Activated CD4-positive, alpha-beta T cell treated with anti-CD3 and anti-CD28 coated beads, Interleukin-2, Interleukin-6, amounts not matched to agents 100 ng/mL and 50 ng/mL, durations not matched to agents 16 hours and 8 hours (primary cell): ENCODE measurements at places on chromosomes 7 and 10.
A peak's percentile ranks its signal among the peaks of the same experiment; 100 is the strongest.

GRCh38 chr7:142438235-142438922 lies 180.5 kb upstream of the PRSS58 start:
- DNase-seq, result peak; percentile 42

DNA sequence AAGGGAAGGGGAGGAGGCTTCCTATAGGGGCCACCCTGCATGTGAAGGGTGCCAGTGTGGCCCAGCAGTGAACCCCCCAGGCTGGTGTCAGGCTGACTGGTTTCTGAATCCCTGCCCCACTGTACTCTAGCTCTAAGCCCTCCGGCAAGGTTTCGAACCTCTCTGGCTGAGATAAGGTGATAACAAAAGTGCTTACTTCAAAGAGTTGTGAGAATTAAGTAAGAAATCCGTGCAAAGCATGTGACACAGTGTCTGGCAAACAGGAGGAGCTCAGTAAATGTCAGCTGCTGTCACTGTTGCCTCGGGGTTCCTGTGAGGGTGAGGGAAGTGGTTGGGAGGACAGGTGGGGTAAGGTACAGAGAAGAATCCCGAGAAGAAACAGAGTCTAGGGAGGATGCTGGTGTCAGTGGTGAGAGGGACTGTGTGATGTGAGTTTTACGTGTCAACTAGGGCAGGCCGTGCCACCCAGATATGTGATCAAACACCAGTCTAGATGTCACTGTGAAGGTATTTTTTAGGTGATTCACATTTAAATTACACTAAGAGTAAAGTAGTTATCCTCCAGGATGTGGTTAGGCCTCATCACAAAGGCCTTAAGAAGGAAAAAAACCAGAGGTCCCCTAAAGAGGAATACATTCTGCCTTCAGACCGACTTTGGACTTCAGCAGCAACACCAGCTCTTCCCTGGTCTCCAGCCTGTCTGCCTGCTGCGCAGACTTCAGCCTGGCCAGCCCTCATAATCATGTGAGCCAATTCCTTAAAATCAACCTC lies 64.4 kb downstream of the BPGM start:
- peak; percentile 54 for DNase-seq

- no peak for DNase-seq
Observed at GRCh38 chr10:86067436-86068050, 299.1 kb downstream of the GRID1 start.

DNA sequence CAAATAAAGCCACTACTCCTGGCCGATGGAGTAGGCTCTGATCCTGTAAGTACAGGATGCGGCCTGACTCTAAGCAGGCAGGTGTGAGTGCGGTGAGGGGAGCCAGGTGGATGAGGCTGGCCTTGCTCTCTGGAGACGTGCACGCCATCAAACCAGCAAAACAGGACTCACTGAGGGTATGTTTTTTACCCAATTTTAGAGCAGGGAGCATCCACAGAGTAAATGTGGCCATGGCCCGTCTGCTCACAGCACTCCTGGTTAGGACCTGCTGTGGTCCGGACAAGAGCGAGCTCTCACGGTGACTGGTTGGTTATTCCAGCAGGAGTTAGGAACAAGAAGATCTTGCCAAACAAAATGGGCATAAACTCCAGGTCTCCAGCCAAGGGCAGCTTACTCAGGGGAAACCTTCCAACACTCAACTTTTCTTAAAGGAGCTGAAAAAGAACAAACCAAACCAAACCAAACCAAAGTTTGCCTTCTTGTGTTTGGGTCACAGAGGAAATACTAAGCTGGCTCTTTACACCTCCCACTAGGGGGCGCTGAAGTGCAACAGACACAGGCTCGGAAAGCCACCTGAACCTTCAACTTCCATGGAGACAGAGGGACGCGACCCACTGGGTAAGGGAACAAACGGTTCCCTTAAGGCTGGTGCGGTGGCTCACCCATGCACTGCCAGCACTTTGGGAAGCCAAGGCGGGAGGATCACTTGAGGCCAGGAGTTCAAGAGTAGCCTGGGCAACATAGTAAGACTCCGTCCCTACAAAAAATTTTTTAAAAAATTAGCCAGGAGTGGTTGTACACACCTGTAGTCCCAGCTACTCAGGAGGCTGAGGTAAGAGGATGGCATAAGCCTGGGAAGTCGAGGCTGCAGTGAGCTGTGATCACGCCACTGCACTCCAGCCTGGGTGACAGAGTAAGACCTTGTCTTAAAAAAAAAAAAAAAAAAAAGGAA lies 122.4 kb downstream of the CLEC2L start:
- DNase-seq, result peak; percentile 88

GRCh38 chr10:69716711-69717560 lies 84.8 kb upstream of the COL13A1 start:
- DNase-seq, result peak; percentile 70

- DNase-seq, result no peak
Observed at GRCh38 chr7:96657347-96658021, 52.2 kb downstream of the SEM1 start.

- peak; percentile 100 for DNase-seq
Observed at GRCh38 chr10:97640174-97640867, at the start of gene PI4K2A. PI4K2A (plus strand) TSS chr10:97640671; CDS start chr10:97640743, 72 bp downstream.

DNA sequence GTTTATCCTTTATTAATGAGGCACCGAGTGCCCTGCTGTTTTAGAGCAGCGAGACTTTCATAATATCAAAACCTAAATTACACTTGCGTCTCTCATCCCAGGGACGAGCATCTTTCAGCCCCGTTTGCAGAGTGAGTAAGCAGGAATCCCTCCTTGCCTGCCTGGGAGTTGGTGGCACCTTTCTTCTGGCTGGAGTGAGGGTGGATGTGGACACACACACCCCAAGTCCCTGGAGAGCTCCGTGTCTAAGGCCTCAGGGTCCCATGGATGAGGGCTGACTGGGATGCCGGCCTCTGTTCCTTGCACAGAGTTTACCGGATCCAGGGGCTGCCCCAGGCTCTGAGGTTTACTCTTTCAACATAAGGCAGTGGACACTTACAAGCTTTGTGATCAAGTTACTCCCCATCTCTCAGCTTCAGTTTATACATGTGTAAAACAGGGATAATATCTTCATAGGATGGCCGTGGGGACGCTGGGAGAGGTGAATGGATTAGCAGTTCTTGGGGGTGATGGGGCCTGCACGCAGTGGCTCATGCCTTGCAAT lies 24.5 kb downstream of the POLL start:
- DNase-seq, result no peak

- no peak for DNase-seq
Observed at GRCh38 chr10:12510984-12511383, 161.6 kb downstream of the CAMK1D start.

DNA sequence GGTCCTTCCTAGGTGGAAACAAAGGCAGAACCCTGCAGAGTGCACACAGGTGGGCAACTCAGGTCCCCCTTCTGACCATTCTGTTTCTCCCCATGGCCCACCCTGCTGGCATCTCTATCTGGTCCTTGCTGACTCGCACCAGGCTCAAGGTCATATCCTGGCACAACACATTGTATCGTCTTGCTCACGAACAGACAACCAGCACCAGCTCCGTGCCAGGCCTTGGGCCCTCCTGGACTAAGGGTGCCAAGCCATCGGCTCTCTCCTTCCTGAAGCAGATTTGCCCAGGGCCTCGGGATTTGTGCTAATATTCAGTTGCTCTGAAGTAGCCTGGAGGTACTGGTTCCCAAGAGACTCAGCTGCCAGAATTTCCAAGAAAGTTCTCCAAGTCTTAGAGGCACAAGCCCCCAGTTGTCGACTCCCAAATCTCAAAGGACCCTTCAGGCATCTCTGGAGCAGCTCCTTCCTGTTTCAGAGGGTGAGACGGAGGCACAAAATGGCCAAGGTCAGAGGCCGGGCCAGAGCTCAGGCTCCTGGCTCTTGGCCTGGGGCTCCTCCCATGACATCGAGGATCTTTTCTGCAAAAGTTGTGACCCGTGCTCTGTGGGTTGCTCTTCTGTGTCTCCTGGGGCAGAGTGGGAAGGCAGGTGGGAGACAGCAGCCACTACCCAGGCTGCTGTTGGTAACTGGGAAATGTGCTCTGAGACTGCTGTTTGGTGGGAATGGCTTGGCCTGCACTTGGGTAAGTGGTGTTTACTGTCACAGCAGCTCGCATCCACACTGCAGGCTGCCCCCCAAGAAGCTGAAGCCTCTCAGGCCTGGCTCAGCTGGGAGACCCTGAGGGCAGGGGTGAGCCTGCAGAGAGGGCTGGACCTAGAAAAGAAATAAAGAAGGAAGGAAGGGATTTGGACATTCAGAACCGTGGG lies 121.3 kb downstream of the RGS10 start:
- no peak for DNase-seq

- no peak for DNase-seq
Observed at GRCh38 chr7:29288181-29289091, 93.9 kb downstream of the CHN2 start.

- no peak for DNase-seq
Observed at GRCh38 chr7:50857804-50858489, 75.3 kb upstream of the GRB10 start.

DNA sequence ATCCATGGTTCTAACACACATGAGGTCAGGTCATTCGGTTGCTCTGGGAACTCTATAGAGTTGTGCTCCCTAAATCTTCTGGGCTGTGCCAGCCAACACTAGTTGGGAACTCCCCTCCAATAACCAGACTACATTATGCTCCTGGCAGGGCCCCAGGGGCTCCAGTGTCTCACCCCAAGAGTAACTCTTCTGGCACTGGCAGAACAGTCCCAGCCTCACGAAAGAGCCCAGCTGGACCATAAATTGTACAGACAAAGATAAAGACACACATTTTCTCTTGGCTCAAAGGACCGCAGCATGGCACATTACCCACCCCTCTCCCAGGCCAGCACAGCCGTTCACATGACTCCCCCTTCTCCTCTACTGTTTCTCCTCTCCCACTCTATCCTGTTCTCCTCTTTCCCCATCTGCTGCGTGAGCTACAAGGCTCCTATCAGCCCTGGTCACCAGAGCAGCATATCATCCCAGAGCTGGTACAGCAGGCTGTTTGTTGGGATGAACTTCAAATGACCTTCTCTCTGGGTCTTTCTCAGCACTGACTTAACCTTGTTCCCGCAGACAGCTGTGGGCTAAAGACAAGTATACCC lies 230.6 kb downstream of the PLXNA4 start:
- no peak for DNase-seq

DNA sequence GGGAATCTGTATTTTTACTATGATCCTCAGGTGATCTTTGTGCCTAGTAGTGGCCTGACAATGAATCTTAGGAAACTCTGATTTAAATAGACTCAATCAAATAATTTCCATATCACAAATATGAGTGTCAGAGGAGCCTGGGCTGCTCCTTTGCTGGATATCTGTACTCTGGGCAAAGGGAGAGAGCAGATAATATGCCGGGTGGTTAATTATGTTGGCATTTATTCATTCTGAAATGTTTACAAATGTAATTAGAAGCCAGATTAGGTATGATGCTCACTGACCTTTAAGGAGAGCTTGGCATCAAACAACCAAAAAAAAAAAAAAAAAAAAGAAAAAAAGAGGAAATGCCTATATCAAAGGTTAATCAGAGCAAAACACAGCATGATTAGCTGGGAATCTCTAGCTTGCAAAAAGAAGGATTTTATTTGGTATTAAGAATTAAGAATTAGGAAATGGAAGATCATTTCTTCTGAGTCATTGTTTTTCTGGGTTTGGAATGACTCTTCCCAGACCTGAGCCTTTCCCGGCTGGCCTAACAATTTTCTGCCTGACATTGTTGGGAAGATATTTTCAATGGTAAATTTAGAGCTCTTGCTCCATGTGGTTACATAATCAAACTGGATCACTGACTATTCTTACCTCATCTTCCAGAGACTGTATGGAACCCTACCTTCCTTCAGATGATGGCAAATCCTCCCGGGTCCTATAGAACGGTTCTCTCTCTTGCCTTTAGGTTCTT lies 365.3 kb downstream of the REEP3 start:
- no peak for DNase-seq

- no peak for DNase-seq
Observed at GRCh38 chr10:734481-734880, 45.0 kb upstream of the DIP2C start.

- DNase-seq, result no peak
Observed at GRCh38 chr7:127417346-127417745, 24.8 kb upstream of the ZNF800 start.

- no peak for DNase-seq
Observed at GRCh38 chr7:22823142-22823497, 471 bp upstream of the TOMM7 start.

GRCh38 chr7:42095791-42096190 lies 141.2 kb downstream of the GLI3 start:
- DNase-seq, result no peak

DNA sequence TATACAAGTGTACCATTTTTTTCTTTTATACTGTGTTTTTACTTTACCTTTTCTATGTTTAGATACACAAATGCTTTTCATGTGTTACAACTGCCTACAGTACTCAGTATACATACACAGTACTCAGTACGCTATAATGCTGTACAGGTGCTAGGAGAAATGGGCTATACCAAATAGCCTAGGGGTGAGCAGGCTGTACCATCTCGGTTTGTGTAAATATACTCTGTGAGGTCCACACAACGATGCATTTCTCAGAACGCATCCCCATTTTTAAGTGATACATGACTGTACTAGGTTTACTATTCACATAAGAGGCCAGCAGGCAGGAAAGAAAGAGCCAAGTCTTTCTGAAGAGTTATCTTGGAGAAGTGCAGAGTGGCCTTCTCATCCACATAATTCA lies 426.4 kb upstream of the MTPN start:
- no peak for DNase-seq

DNA sequence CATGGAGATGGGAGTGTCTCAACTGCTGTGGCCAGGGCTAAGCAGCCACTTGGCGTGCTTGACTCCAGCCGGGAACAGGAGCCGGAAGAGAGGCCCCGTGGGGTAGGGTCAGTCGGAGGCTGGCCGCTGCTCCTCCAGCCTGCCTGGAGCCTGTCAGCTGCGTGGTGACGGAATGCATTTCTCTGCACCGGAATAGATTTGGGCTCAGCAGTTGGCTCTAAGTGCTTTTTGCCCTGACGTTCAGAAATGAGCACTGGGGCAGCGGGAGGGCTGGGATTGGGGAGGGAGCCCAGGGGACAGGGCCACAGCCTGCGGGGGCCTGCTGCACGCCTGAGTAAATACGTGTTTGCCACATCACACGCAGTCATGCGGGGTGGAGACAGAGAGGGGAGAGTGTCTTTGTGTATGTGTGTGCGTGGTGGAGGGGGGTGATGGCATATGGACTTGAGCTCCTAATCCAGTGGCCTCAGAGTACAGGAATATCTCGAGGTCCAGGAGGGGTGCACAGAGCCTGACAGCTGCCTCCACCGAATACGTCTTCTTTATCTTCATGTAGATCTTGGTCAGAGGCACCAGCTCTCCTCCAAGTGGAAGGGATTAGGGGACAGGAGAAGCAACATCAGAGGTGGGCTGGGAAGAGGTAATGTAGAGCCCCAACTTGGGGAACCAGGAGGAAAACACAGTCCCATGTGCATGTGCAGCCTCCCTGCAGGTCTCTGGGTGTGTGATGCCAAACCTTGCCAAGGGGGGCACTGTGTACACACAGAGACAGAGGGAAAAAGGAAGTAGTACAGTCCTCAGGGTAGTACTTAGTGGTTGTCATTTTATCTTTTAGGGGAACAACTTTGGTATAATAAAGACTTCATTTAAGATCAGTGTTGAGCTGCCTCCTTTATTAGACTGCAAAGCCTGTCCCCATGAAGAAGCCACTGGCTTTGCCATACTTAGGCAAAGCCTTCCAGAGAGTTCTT lies 151.4 kb downstream of the CDH23 start:
- DNase-seq, result peak; percentile 60

- DNase-seq, result no peak
Observed at GRCh38 chr10:121710207-121710606, 112.0 kb upstream of the FGFR2 start.

- DNase-seq, result no peak
Observed at GRCh38 chr10:124984376-124984775, 42.5 kb downstream of the ZRANB1 start.
